Ureter (tissue), 1 donor: ENCODE measurements at places on chromosomes 6 and 20. TPM values are rescaled to one million over a fixed set of nuclear protein-coding genes. Genes with fewer than 3 reads are reported as not detected.

GRCh38 chr20:4070323-4071177 lies 55.2 kb upstream of the RNF24 start:
- DNase-seq: no peak

DNA sequence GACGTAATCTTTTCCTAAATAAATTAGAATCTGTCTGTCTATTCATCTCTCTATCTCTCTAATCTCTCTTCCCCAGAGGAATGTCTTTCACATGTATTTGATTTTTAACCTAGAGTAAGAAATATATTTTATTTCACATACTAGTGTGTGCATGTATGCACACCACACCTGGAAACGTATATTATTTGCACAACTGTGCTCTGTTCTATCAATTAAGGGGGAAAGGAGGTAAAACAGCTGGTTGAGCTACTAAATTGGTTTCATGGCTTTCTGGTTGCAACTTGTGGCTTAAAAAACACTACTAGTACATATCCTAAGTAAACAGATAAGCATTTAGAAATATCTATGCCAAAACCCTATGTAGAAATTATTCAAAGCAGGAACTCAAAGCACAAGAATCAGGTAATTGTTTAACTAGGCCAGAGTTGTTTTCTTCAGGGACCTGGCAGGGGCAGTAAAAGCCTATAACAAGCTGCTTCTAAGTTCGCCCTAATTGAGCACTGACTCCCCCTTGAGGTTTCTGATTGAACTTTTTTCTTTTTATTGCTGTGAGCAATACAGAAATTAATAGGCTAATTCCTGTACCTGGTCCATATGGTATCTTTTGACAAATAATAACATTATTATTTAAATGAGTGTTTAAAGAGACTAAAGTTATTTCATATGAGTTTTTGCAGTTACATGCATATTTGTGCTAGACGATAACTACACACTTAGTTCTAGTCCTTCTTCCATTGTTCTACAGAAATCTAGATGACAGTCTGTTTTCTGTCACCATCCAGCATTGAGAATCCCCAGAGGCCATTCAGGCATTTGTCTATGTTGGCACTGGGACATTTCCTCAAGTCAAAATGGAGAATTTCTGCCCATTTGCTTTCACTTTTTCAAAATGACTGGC lies 88.6 kb downstream of the MCHR2 start:
- no peak for DNase-seq

The IL17A gene
- total RNA-seq: not detected

DNA sequence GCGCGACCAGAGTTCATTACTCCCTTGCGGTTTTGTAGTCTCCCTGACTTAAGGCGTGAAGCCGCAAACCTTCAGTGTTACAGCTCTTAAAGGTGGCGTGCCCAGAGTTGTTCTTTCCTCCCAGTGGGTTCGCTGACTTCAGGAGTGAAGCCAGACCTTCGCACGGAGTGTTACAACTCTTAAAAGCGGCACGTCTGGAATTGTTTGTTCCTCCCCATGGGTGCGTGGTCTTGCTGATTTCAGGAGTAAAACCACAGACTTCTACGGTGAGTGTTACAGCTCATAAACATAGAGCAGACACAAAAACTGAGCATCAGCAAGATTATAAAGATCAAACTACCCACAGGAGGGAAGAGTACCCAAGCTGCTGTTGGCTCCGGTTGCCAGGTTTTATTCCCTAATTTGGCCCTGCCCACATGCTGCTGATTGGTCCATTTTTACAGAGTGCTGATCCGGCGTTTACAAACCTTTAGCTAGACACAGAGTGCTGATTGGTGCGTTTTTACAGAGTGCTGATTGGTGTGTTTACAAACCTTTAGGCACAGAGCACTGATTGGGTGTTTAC lies 10.4 kb downstream of the TMEM14C start:
- DNase-seq: peak; percentile 26

The PACSIN1 gene
- 1.9 TPM for total RNA-seq
